Pulmonary artery endothelial cell (primary cell): ENCODE measurements at places on chromosomes 7 and 10. TPM values are rescaled to one million over a fixed set of nuclear protein-coding genes. Genes with fewer than 3 reads are reported as not detected.

- no peak for DNase-seq
Measured at GRCh38 chr10:126465771-126466170, 77.5 kb upstream of the ADAM12 start.

GRCh38 chr10:13732465-13732881, 145.7 kb downstream of the PRPF18 start:
- no peak for DNase-seq

DNA sequence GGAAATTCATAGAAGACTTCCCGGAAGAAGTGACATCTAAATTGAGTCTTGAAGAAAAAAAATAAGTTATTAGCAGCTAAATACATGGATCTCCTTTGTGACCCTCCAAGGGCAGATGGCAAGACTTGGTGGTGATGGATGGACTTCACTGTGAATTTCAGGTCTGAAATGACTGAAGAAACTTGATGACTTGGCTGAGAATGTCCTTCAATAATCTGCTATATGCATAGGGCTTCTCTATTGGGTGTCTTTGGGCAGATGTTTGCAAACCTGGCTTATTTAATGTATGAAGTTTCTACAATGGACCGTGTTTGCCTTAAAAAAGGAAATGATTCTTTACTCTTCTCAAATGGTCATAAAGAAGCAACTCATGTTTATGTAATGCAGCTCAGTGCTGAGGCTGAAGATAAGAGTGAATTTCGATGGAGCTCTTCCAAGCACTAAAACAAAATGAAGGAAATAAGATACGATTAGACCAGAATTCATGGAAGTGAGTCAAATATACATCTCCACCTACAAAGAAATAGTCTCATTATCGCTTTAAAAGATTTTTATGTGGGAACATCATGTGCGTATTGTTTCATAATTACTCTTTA, 116.6 kb upstream of the WDR11 start:
- peak; percentile 72 for DNase-seq

GRCh38 chr7:151058781-151059366, 515 bp upstream of the SLC4A2 start:
- DNase-seq, result no peak

GRCh38 chr7:32298408-32299132, 191.6 kb downstream of the LSM5 start:
- no peak for DNase-seq

DNA sequence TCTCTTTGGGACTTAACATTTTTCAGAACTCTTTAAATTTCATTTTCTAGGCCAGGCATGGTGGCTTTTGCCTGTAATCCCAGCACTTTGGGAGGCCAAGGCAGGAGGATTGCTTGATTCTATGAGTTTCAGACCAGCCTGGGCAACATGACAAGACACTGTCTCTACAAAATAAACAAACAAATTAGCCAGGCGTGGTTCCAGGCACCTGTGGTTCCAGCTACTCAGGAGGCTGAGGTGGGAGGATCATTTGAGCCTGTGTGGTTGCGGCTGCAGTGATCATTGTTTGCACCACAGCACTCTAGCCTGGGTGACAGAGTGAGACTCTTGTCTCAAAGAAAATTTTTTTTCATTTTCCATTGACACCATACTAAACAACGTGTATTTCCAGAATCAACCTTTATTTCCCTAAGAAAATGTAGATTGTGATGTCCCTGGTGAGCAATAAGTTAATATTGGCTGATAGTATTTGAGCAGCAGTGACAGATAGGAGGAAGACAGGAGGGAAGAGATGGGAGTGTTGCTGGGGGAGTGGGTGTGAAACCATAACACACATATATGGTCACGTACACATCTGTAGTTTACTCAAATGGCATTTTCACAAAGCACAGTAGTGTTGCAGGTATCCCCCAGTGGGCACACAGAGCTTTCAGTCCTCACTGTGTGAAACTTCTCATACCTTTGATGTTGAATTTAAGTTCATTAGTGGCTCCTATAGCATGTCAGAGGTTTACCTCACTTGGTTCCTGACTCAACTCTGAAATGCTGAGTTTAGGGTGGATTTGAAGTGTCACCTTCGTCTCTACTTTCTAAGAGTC, 205.6 kb downstream of the AUTS2 start:
- no peak for DNase-seq

GRCh38 chr10:26460736-26461135, 22.6 kb downstream of the APBB1IP start:
- no peak for DNase-seq

- DNase-seq, result no peak
Measured at GRCh38 chr7:128076796-128077271, 45.6 kb upstream of the LRRC4 start.

DNA sequence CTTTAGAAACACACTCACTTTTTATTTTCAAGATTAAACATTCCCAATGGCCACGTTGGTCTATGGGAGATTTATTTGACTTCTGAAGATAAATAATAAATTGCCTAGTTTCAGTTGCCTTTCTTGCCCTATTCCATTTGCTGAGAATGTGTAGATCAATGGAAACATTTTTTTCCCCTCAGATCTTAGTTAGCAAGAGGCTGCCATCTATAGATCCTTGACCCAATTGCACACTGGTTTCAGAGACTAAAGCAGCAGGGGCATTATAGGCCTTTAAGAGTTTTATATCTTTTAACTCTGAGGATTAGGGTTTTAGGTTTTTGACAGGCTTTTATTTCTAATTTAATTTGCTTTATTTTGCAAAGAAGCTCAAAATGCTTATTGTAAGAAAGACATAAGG, 163.2 kb upstream of the GPR26 start:
- no peak for DNase-seq

- no peak for DNase-seq
Measured at GRCh38 chr10:14645239-14645960, 129.3 kb downstream of the FAM107B start.

- DNase-seq, result peak; percentile 19
Measured at GRCh38 chr10:61662794-61663259, at the start of gene CABCOCO1. Gene CABCOCO1, plus strand, starts transcription at chr10:61662929. Its CDS starts 44 bp downstream, at chr10:61662973.

DNA sequence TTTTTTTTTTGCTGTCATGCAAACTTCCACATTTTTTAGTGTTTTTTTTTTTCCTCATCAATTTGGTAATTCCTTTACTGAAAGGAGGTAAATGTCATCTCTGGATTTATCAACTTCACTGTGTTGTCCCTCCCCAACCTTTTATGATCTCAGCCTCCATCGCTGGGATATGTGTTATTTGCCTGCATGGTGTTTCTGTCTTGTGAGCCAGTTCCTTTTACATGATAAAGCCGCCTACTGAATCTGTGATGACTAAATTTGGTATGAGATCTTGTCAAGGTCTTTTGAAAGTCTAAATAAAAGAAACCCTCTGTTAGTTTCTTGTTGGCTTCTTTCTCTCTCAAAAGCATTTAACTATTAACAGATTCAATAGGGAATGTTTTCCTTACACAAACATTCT, 39.3 kb downstream of the TAS2R41 start:
- no peak for DNase-seq

DNA sequence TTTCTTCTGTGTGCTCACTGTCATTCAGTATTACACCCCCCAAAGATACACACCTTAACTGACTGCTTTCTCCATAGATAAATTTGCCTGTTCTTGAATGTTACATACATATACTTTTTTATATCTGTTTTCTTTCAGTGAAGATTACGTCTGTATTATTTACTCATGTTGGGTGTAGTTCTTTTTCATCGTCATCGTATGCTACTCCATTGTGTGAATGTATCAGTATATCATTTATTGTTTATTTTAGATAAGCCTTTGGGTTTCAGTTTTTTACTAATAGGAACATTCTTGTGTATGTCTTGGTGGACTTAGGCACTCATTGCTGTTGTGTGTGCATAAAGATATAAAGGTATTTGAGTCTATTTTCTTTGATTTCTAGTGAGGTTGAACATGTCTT, 64.4 kb downstream of the SEPTIN7 start:
- DNase-seq, result no peak

DNA sequence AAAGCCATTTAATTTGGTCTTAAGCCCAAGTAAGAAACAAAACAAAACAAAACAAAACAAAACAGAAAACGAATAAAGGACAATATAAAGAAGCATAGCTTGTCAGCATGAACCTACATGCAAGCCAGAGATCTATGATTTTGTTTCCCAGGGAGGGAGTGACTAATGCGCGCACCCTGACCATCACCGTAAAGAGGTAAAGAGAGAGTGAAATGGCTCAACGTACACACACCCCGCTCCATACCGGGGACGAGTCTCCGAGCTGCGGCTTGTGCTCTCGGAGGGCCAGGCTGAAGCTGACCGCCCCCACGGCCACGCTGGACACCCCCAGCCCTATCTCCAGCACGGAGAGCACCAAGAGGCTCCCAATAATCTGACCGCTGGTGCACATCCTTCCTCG, 1.1 kb downstream of the TMEM196 start:
- DNase-seq, result no peak

GRCh38 chr7:40859965-40860543, 725.2 kb downstream of the SUGCT start:
- DNase-seq, result no peak

GRCh38 chr7:25727446-25727845, 424.6 kb upstream of the NFE2L3 start:
- DNase-seq, result no peak

ACSL5 gene
- total RNA-seq, result 11.9 and 22.7 TPM in 2 replicates

RNF32 gene
- total RNA-seq, result 0.14 and 0.33 TPM in 2 replicates
